ENCODE measurements at places on chromosomes 4 and X.
A peak's percentile ranks its signal among the peaks of the same experiment; 100 is the strongest.

GRCh38 chr4:163256680-163257343 is 75.6 kb downstream of the NPY1R start:
- no peak for DNase-seq

GRCh38 chr4:108959491-108959890 is 196.6 kb upstream of the ETNPPL start:
- no peak for DNase-seq

DNA sequence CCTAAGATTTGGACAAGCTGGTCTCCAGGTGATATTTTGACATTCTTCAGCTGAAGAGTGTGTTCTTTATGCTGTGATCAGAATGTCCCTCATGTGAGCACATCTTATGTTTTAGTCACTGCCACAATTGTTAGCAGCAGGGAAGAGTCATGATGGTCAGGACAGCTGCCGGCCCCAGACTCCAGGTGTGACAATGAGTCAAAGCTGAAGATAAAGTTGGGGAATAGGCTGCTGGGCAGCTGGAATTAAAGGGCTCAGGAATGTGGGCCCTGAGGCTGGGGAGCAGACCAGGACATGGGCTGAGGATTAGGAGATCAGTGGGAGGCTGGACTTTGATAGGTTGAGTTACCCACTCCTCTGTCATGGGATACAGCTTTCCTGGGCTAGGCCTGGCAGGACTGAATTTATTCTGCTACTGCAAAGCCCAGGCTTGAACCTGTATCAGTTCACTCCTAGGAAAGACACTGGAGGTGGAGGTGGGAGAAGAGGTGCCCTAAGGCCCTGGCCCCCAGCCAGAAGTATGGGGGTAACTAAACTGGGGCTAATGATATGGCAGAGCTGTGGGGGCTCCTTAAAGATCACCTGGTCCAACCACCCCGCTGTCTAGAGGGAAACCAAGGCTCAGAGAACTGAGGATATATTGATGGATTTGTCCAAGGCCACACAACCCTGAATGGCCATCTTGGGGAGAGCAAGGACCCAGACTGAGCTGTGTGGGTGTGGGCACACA is 119.5 kb downstream of the PJA1 start:
- no peak for DNase-seq

GRCh38 chrX:109709129-109709631 is 23.9 kb downstream of the ACSL4 start:
- DNase-seq = peak; percentile 50

- peak; percentile 63 for DNase-seq
These were observed 96.9 kb downstream of the CLNK start for GRCh38 chr4:10587697-10588096.

DNA sequence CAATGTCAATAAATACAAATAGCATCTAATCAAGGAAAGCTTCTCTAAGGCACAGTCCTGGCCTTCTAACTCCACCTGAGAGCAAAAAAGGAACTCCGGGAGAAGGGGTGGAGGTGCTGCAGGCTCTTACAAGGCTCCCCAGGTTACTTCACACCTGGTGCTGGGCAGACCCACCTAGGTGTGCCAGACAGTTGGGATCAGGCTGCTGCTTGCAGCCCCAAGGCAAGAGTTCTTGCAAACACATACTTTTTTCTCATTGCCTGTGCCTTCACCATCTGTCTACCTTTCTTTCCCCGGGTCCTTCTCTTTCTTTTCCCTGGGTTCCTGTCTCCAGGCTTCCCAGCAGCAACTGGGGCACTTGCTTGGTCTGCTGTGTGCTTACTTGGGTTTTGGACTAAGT is 81.4 kb upstream of the STIM2 start:
- no peak for DNase-seq

Measured in hematopoietic multipotent progenitor cell treated with erythropoietin and hydrocortisone succinate and interleukin-3 and kit ligand, for 6 days (in vitro differentiated cells).